ENCODE measurements at places on chromosomes 1 and 21. TPM values are rescaled to one million over a fixed set of nuclear protein-coding genes. Genes with fewer than 3 reads are reported as not detected.
A peak's percentile ranks its signal among the peaks of the same experiment; 100 is the strongest.

- no peaks in the 10 kb centered on the region for H3K27me3 ChIP-seq
- H3K4me1 ChIP-seq, result no peaks in the 10 kb centered on the region
- H3K4me3 ChIP-seq, result no peak overlapping the region
These were observed 1344.7 kb downstream of the NCAM2 start for GRCh38 chr21:22342889-22343288.

- H3K4me1 ChIP-seq, result peaks cover 7% of the 10 kb centered on the region
- no peaks in the 10 kb centered on the region for H3K36me3 ChIP-seq
- H3K4me3 ChIP-seq, result no peak overlapping the region
These were observed 14.9 kb downstream of the ZBTB18 start for GRCh38 chr1:244065960-244066388.

DNA sequence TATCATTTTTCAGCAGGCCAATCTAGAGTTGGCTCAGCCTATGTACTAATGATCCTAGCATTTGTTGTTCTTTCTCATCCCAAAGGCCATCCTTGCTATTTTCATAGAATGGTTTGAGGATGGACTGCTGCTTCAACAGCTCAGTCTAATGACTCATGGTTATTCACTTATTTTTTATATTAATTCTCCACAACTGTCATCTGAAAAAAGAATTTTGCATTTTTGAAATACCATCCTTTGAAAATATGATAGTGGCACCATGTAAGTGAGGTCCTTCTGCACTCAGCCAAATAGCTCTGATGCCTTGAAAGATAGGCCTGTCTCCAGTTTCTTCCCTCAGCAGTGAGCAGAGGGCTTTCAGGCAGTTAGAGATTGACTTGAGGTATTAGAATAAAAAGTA, 377.5 kb downstream of the LMO4 start:
- peak; percentile 64 for DNase-seq
- H3K36me3 ChIP-seq, result no peaks in the 10 kb centered on the region
- no peak overlapping the region for H3K27ac ChIP-seq
- H3K4me1 ChIP-seq, result no peaks in the 10 kb centered on the region
- H3K4me3 ChIP-seq, result no peak overlapping the region

GRCh38 chr1:62294261-62294660, 25.0 kb downstream of the KANK4 start:
- H3K36me3 ChIP-seq, result no peaks in the 10 kb centered on the region
- H3K4me3 ChIP-seq, result no peak overlapping the region
- H3K27me3 ChIP-seq, result no peaks in the 10 kb centered on the region
- H3K4me1 ChIP-seq, result no peaks in the 10 kb centered on the region
- DNase-seq, result no peak

DNA sequence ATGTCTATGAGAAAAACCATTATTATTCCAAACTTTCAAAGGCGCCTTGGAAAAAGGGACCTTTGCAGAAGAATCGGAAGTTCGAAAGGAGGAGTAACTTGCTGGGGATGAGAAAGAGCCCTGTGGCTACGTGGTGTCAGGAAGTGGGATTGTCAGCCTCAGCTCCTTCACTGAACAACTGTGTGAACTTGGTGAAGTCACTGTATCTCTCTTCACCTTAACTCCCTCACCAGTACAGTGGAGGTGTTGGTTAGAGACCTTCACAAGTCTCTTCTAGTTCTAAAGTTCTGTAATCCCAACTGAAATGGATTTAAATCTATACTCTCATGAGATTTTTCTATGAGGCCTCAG, 285.6 kb downstream of the CACNA1E start:
- H3K27me3 ChIP-seq, result no peaks in the 10 kb centered on the region
- H3K4me1 ChIP-seq, result no peaks in the 10 kb centered on the region
- no peak overlapping the region for H3K4me3 ChIP-seq
- no peak for DNase-seq

- no peaks in the 10 kb centered on the region for H3K36me3 ChIP-seq
- no peak overlapping the region for H3K27ac ChIP-seq
- DNase-seq, result peak; percentile 52
- H3K4me3 ChIP-seq, result no peak overlapping the region
These were observed 131.5 kb upstream of the LMO4 start for GRCh38 chr1:87197156-87197555.

- H3K36me3 ChIP-seq, result no peaks in the 10 kb centered on the region
- H3K27me3 ChIP-seq, result no peaks in the 10 kb centered on the region
- H3K4me1 ChIP-seq, result no peaks in the 10 kb centered on the region
- H3K27ac ChIP-seq, result no peak overlapping the region
- DNase-seq, result peak; percentile 19
These were observed 42.2 kb upstream of the TRABD2B start for GRCh38 chr1:48039088-48040054.

CD84 gene
- total RNA-seq, result not detected

- H3K27me3 ChIP-seq, result no peaks in the 10 kb centered on the region
- H3K4me1 ChIP-seq, result peaks cover 14% of the 10 kb centered on the region
- H3K4me3 ChIP-seq, result no peak within 1 kb of the TSS
- peaks cover 3% of the 10 kb centered on the region for H3K36me3 ChIP-seq
These were observed at the start of gene SYTL1 for GRCh38 chr1:27341525-27342252. Gene SYTL1, plus strand, starts transcription at chr1:27342022. Its CDS starts 3,313 bp downstream, at chr1:27345335.

GRCh38 chr1:67749263-67749843, 64.4 kb downstream of the GADD45A start:
- no peak overlapping the region for H3K4me3 ChIP-seq
- peaks cover 24% of the 10 kb centered on the region for H3K4me1 ChIP-seq
- no peak for DNase-seq
- H3K27me3 ChIP-seq, result no peaks in the 10 kb centered on the region

Measured in IMR-90 (cell line).